GM06990 (cell line): ENCODE measurements at places on chromosomes 7 and 10.

DNA sequence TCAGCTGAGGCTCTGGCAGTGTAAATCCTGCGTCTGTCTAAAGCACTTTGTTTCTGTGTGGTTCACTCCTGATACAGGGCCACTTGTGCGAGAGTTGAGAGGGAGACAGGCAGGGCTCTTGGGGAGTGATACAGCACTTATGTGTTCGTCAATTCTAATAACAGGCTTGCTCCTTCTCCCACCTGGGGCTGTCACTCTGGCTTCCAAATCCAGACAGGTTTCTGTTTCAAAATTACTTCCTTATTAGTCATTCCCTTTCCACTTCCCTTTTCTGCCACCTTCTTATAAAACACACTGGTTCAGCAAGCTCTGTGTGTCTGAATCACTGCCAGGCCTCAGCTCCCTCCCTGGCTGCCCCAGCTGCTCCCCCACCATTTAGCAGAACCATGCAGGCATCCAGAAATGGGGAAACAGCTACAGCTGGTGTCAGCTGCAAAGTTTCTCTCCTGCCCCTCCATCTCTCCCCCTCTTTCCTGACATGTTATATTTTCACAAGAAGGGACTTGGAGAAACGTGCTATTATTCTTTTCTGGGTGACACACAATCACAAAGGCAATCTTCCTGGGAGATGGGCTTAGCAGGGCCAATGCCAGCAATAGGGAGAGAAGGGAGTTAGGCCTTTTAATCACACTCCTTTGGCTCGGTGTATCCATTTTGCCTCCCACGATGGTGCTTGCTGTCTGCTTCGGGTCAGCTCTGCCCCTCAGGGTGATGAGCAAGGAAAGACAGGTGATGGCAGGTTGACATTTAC is 58.4 kb upstream of the ZNRF2 start:
- peak; percentile 73 for DNase-seq

DNA sequence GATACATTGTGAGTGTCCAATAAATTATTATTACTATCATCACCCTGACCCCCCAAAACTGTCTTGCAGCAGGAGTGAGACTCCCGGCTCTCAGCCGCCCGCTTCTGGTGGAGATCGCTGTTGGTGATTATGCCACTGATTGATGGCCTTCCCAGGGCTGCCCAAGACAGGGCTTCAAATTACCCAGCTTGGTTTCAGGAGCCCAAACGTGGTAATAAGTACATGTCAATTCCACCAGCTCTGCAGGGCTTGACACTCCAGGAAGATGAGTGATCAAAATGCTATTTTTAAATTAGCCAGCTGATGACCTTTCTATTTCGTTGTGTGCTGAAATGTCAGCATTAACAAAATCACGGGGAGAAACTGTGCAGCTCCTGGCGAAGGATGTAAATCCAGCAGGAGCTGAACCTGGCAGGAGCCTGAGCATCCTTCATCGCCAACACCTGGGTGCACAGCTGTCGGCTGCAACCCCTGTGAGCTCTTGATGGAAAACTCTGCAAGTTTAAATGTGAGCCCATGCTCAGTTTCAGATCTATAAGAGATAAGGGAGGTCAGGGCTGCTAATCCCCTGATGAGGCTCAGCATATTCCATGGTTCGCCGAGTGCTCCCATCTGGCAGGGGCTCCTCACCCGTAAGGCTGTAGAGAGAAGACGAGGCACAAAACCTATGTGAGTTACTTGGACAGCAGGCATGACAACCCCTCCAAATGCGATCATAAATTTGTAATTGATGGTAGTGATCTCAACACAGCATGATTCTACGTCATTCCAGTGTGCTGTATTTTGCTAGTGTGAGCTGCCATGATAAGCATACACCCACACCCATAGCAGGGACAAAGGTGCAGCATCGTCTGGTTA is 446.3 kb downstream of the TCERG1L start:
- DNase-seq: no peak

DNA sequence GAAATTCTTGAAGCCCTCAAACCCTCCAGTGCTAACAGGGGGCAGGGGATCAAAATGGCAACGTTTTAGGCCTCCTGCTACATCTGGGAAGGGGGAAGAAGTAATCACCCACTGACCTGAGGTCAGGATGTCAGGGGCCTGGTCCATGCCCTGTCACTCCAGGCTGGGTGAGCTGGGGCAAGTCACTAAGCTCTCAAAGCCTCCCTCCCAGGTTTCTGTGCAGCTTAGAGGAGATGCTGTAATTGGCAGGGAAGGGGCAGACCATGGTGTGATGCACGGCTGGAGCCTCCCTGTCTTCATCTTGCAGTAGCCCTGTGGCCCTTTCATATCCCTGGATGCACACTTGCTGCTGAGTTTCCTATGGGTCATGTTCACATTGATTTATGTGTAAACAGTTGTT is 27.2 kb downstream of the LEP start:
- DNase-seq: no peak

- no peak for DNase-seq
These were observed 55.1 kb upstream of the KDM7A start for GRCh38 chr7:140231771-140232491.

GRCh38 chr10:75801121-75801520 is 369.7 kb downstream of the LRMDA start:
- no peak for DNase-seq

DNA sequence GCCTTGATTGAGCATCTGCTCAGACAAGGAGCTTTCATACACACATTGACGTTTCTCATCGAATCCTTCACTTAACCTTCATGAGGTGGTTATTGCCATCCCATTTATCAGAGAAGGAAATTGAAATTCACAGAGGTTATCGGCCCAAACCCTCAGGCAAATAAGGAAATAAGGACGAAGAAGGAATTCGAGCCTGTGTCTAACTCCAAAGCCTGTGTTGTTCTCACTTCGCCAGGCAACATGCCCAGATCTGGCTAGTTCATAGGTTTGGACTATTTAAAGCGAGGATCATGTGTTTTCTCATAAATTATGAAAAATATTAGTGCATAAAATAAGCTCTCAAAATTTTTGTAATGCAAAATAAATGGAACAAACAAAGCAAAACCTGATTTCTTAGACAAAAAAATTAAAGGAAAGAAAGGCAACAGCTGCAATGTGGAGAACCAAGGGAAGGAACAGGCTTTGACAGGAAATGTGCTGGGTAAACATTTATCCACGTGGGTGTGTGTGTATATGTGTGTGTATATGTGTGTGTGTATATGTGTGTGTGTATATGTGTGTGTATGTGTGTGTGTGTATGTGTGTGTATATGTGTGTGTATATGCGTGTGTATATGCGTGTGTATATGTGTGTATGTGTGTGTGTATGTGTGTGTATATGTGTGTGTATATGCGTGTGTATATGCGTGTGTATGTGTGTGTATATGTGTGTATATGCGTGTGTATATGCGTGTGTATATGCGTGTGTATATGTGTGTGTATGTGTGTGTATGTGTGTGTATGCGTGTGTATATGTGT is 4.8 kb downstream of the UCN3 start:
- no peak for DNase-seq

- no peak for DNase-seq
These were observed 11.8 kb downstream of the NT5C3A start for GRCh38 chr7:33050535-33051318.

DNA sequence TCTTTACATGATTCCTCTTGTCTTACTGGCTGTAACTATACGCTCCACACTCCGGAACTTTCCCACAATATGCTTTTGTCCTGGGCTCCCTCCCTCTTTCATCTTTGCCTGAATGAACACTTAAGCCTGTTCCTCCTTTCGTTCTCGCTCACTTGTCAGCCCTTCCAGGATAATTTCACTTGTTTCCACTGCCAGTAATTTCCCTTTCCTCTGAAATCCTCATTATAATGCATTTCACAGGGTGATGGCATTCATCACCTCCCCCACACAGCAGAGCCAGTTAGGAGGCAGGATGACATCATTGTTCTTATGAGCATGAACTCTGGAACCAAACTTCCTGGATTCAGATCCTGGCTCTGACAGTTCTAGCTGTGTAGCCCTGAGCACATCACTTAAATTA is 372.6 kb downstream of the GPR158 start:
- no peak for DNase-seq

DNA sequence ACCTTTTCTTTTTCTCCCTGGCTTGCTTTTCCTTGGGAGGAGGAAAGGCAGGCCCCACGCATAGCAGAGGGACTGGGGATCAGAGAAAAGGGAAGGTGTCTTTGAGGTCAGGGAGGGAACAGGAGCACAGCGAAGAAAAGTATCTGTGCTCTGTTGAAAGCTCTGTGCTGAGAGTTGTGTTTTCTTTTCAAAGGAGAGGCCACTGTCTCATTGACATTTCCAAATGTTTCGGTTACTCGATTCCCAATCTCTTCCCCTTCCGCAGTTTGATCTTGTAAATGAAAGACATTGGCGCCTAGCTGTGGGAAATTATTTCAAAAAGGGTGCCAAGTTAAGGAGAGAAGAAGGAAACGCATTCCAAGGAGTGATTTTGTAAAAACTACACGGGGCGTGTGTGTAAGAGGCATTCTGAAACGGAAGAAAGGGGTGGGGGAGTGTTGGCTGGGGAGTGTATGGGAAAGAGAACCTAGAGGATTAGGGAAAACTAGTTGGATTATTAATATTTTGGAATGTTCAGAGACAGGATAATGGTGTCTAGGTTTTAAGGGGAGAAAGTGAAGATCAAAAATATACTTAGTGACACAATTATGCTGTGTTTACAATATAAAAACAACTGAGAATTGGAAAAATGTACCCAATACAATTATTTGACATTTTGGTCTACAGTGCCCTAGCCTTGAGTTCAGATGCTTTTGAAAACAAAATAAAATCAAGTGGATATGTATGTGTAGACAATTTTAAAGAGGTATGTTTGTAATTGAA is 708 bp downstream of the KLHDC10 start:
- no peak for DNase-seq

- DNase-seq: no peak
These were observed 101.4 kb upstream of the STEAP1B start for GRCh38 chr7:22601408-22601807.

DNA sequence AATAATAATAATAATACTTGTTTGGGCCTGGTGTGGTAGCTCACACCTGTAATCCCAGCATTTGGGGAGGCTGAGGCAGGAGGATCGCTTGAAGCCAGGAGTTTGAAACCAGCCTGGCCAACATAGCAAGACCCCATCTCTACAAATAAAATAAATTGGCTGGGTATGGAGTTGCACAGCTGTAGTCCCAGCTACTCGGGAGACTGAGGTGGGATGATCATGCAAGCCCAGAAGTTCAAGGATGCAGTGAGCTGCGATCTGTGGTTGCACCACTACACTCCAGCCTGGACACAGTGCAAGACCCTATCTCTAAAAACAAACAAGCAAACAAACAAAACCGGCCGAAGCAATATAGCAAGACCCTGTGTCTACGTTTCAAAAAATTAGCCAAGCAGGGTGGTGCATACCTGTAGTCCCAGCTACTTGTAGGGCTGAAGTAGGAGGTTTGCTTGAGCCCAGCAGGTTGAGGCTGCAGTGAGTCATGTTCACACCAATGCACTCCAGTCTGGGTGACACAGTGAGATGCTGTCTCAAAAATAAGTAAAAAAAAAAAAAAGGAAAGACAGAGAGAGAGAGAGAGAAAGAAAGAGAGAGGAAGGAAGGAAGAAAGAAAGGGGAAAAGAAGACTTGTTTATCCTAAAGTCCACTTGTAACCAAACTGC is 85.6 kb upstream of the KDM7A start:
- no peak for DNase-seq

DNA sequence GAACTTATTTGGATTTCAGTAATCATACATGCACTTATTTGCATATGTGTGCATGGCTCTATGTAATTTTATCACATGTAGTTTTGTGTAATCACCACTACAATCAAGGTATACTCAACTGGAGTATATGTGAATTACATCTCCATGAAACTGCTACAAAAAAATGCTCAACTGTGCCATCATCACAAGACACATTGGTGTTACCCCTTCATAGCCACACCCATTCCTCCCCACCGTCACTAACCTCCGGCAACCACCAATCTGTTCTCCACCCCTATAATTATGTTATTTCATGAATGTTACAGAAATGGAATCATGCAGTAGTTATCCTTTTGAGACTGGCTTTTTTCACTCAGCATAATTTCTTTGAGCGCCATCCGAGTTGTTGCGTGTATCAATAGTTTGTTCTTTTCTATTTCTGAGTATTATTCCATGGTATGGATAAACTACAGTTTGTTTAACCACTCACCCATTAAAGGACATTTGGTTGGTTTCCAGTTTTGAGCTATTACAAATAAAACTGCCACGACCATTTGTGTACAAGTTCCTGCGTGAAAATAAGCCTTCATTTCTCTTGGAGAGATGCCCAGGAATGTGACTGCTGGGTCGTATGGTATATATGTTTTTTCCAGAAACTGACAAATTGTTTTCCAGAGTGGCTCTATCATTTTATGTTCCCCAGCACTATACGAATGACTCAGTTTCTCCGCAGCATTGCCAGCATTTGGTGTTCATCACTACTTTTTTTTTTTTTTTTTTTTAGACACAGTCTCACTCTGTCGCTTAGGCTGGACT is 11.3 kb upstream of the SMO start:
- no peak for DNase-seq

GRCh38 chr7:85776691-85777345 is 590.0 kb upstream of the SEMA3D start:
- DNase-seq: no peak

DNA sequence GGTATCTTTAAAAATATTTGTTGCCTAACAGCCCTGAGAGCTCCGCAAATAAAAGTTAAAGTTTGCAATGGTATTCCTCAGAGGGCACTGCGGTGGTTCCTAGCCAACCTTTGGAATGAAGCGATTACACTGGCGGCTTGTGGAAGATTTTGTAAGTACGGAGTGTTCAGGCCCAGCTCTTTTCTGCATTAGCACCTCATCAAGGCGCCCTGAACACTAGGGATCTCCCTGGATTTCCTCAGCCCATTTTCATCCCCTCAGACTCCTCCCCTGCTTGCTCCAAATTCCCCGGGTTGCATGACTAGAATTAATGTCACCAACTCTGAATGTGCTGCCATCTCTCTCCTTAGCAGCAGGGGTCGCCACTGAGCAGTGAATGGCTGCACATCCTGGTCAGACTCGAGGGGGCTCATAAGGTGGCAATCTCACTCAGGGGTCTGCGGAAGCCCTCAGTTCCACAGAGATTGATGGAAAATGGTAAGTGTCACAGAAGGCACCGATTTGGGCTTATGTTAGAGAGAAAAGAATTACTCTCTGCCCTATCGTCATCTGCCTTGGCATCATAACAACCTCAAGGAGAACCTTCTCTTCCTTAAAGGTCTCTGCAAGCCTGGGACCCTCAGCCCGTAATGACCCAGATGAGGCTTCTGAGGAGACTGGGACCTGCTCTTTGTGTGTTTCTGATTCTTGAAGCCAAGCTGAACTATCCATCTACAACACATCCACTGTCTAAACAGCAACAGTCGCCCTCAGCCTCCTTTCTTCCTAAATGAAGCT is 262.8 kb upstream of the AOAH start:
- DNase-seq: peak; percentile 6
